Aorta (tissue), 5 donors: ENCODE measurements at places on chromosomes 6 and 20.

GRCh38 chr20:325889-326644, 715 bp downstream of the SOX12 start:
- DNase-seq, result peak; percentile 92

GRCh38 chr6:26592649-26593048, 4.1 kb upstream of the ABT1 start:
- no peak for DNase-seq

GRCh38 chr6:123393331-123393730, 243.4 kb downstream of the TRDN start:
- DNase-seq, result no peak

- no peak for DNase-seq
Measured at GRCh38 chr6:12221856-12222255, 68.3 kb upstream of the EDN1 start.

GRCh38 chr20:21191839-21192238, 66.0 kb downstream of the KIZ start:
- DNase-seq, result no peak

GRCh38 chr20:46200582-46201570, 82.8 kb downstream of the CD40 start:
- no peak for DNase-seq

DNA sequence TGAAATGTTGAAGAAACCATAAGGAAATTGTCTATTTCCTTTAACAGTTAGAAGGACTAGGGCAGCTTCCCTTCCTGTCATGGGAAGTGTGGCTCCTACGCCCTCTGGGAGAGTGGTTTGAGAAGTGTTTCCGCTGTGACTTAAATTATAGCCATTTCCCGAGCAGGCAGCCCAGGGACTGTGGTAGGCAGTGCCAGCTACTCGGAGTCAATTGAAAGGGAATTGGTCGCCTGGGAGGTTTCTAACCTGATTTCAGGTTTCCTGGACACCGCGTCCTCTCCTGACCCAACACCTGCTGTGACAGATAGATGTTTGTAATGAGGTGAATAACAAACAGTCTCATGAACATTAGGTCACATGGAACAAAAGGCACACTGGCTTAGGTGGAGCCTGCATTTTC, 256.1 kb upstream of the PLCB4 start:
- DNase-seq, result no peak

DNA sequence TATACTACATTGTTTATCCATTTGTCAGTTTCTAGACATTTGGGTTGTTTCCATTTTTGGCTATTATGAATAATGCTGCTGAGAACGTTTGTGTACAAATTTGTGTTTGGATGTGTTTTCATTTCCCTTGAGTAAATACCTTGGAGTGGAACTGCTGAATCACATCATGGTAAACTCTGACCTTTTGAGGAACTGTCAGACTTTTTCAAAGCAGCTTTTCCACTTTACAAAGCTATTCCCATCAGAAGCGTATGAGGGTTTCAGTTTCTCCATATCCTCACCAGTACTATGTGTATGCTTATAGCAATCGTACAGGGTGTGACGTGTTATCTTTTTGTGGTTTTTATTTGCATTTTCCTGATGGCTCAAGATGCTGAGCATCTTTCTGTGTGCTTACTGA, 103.7 kb downstream of the MYO6 start:
- no peak for DNase-seq

DNA sequence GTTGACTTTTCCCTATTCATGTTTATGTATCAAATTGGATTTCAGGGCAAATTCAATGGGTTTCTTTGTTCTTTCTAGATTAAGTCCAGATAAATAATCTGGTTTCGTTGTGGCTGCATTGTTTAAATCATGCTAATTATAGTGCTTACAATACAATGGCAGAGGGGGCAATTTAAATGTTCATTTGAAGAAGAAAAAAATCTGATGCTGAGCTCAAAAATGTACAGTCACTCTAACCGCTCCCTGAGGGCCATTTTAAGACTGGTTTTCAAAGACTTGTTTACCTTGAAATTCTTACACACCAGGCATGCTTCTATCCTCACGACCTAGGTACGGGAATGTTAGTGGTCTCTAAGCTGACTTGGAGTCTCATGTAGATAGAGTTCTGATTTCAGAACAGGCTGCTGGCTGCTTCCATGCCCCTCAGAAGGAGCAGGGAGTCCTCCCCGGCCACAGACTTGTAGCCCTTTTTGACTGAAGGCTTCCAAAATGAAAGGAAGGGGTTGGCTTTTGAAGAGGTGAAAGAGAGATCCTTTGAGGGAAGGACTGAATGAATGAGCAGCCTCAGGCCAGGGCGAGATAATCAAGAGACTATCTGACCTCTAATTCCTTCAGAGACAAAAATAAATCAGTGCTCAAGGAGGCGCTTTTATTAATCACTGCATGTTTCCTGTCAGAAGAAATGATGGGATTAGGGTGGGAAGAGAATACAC, 86.1 kb upstream of the ZNF217 start:
- DNase-seq, result no peak

- DNase-seq, result no peak
Measured at GRCh38 chr6:71248306-71248765, 40.3 kb upstream of the OGFRL1 start.

DNA sequence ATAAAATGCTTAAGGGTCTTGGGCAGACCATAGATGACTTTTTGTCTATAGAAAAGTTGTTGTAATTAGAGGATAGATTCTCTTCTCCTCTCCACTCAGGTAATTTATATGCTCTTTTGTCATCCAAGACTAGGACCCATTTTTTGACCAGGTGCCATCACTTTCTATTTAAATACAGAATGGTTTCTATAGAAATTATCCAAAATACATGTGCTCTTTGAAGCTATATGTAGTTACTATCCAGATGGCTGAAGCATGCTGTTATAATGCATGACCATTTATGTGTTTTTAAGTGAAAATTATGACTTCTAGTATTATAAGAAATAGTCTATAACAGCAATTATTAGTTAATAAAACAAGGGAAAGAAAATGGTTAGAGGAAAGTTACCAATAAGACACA, 3.0 kb upstream of the MLIP start:
- no peak for DNase-seq

DNA sequence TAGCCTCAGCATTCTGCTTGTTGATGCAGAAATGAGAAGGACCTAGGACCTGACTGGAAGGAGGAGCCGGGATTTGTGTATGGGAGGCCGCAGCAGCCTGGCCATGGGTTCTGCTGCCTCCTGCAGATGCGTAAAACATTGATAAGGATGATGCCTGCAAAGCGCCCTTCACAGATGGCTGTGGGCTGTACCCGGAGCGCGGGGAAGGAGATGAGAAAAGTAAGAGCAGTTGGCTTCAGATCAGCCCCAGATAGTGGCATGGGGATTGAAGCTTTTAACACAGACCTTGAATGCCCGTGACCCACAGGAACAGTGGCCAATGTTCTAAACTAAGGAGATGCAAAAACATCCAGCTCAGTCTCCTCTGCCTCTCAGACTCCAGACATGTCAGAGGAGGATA, 136.4 kb upstream of the KCNG1 start:
- DNase-seq, result no peak

GRCh38 chr6:149331871-149332270, 14.4 kb downstream of the TAB2 start:
- no peak for DNase-seq

GRCh38 chr6:35893246-35893645, 27.7 kb downstream of the SRPK1 start:
- DNase-seq, result no peak

DNA sequence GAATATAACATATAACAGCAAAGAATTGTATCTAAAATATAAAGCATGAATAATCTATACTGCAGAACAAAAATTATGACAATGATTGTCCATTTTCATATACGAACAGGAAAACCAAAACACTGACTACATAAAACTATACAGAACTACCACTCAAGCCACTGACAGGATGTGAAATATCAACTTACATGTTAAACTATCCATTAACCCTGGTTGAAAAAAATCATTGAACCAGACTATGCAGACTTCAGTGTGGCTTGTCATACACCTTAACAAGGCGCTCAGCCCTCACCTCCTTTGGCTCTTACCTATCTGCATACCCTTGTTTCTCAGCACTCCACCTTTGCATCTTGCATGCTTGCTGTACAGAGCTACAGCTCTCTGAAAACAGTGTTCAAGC, 34.9 kb downstream of the ASCC3 start:
- DNase-seq, result no peak

- peak; percentile 73 for DNase-seq
Measured at GRCh38 chr20:45924391-45925261, 9.9 kb upstream of the PCIF1 start.

GRCh38 chr6:56246541-56246880, 869 bp downstream of the COL21A1 start:
- no peak for DNase-seq

DNA sequence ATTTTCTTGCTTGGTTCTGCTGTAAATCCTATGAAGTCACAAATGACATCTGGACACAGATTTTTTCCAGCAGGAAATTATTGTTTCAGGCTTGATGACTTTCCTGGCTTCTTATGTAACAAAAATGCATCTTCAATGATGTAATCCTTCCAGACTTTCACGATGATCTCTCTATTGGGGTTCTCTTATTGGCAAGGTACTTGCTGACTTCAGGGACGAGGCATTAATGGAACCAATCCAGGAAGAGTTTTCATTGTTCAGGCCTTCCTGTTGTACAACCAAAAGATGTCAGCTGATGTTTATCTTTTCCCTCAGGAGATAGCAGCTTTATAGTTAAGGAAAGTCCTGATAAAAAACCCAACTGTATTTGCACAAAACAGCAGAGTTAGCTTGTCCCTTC, 118.5 kb upstream of the MMS22L start:
- no peak for DNase-seq

DNA sequence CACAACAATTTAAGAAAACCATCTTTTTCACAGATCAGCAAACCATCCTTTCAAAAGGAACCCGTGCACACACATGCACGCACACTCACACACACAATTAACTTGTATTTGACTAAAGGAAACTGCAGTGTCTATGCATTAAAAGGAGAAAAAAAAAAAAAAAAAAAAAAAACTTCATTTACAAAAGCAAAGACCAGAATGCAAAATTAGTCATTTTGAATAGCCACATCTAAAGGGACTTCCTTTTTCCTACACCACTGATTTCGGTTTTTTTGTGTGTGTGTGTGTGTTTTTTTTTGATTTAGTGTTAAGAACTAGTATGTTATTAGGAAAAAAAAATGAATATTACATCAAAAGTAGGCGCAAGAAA, 6.3 kb downstream of the ZMYND8 start:
- DNase-seq, result no peak

- DNase-seq, result no peak
Measured at GRCh38 chr20:41956338-41957074, 338.3 kb upstream of the CHD6 start.

- DNase-seq, result no peak
Measured at GRCh38 chr6:77707603-77708002, 54.8 kb downstream of the MEI4 start.

DNA sequence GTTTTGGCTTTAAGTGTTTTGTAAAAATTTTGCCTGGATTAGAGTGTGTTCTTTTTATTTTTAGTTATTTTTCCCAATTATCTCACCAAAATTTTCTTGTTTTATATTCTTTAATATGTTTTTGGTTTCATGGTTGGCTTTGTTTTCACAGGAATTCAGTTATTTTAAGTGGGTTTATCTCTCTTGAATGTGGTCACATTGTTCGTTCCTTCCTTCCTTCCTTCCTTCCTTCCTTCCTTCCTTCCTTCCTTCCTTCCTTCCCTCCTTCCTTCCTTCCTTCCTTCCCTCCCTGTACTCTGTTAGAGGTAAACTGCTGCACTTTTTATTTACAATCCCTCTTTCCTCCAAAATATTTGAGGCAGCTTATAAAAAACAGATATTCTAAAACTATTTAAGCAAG, 672.9 kb upstream of the CITED2 start:
- no peak for DNase-seq

- DNase-seq, result no peak
Measured at GRCh38 chr6:105024803-105025202, 67.9 kb downstream of the LIN28B start.

GRCh38 chr6:162653808-162654207, 73.8 kb downstream of the PRKN start:
- DNase-seq, result no peak

GRCh38 chr20:38350879-38351775, 4.8 kb downstream of the LBP start:
- DNase-seq, result peak; percentile 64

GRCh38 chr20:17657898-17658647, 24.0 kb downstream of the RRBP1 start:
- DNase-seq, result no peak

DNA sequence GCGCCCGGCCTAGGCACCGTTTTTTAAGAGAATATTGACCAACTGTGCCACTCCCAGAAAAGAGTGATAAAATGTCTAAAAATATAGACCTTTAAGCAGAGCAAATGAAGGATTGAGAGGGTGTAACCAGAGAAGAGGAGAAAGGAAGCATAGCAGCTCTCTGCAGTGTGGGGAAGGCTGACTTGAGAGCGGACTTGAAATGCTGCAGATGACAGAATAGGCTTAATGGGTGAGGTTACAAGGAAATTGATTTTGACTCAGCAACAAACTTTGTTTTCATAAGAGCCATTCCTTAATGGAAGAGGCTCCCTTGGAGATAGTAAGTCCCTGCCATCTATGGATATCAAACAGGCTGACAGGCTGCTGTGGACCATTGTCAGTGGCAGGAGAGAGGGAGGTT, 7.7 kb upstream of the JAG1 start:
- no peak for DNase-seq

DNA sequence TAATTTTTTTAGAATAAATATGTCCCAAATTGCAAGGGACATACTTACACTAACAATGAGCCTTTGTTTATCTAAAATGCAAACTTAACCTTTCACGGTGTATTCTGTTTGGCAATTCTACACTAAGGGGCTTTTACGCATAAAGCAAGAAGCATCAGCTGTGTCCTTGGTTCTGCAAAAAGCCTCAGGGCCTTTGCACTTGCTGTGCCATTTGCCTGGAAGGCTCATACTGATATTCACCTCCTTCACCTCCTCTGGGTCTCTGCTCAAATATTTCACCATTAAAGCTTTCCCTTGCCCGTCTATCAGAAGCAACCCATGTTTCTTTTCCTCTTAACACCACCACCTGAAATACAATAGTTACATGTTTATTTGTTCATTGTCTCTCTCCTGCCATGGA, 8.9 kb upstream of the BMP7 start:
- no peak for DNase-seq

DNA sequence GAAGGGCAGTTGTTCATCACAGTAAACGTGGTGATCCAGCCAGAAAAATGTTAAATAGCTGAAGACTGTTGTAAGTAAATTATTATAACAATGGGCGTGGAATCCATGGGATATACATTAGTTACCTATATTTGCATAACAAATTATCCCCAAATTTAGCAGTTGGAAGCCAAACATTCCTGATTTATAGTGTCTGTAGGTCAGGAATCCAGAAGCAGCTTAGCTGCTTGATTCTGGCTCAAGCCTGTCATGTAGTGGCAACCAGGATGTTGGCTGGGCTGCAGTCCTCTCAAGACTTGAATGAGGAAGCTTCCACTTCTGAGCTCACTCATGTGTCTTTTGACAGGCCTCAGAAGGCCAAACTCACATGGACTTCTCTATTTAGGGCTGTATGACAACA, 6.9 kb upstream of the ADGRB3 start:
- no peak for DNase-seq
